ENCODE measurements at places on chromosomes 16 and 17.

- no peak for DNase-seq
Observed at GRCh38 chr16:84611041-84611440, 6.8 kb downstream of the COTL1 start.

DNA sequence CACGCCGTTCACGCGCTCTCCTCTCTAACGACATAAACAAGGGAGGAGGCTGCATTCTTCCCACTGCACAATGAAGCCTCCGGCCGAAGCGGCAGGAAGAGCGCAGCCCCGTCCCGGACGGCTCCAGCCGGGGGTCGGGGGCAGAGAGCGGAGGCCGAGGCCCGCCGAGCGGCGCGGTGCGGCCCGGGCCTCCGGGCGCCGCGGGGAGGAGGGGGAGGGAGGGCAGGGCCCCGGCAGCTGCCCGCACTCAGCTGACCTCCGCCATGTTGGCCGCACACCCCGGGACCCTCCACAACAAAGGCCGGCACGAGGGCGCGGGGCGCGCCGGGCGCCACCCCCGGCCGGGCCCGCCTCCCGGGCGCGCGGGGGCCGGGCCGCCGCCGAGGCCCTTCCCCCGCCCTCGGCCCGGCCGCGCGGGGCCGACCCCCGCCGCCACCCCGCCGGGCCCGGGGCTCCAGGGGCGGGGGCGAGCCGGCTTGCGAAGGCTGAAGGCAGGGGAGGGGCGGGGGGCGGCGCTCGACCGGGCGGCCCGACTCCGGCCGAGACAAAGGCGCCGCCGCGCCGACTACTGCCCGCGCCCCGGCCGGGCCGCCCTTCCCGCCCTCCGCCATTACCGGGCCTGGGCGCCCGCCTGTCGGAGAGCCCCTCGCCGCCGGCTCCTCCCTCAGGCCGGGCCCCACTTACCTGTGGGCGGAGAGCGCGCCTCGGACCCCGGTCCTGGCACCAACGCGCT lies 527 bp downstream of the SIAH1 start:
- peak; percentile 19 for DNase-seq

DNA sequence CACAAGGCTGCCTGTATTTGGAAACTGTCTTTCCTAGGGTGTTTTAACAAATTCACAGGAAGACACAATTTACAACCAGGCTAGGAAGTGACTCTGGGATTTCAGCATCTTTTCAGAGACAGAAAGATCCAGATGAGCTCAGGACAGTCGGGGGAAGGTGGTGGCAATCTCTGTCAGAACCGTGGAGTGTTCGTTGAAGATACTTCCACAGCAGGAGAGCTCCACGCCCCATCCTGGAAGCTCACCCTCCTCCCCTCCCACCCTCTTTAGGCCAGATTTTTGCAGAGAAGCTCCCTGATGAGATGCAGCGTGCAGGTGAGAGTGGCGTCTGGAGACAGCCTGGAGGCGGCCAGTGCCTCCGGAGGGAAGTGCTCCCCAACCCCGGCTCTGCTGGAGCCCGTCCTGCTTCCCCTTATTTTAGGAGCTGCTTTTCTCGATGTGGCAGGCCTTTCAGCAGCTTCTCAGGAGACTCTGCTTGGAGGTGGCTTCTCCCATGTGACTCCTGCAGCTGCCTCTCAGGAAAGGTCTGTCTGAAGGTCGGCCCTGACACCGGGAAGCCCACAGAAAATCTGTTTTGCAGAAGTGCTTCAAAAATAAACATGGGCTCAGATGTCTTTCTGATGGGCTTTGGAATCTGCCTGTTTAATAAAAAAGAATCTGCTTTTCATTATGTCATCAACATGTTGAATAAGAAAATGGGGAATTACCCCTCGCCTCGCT lies 186.4 kb upstream of the CHMP6 start:
- no peak for DNase-seq

DNA sequence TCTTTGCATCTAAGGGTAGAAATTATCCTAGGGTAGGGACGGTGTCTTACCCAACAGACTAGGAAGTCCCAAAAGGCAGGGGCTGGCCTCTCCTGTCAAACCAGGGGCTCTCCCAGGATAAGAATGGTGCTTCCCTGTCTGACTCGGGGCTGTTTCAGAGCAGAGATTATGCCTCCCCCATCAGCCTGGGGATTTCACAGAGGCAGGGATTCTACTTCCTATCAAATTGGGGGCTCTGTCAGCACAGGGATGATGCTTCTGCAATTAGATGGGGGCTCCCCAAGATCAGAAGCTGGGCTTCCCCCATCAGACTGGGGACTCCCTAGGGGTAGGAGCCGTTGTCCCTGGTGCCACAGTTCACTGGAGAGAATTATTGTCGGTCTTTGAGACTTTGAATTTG lies 2.3 kb downstream of the NXPH3 start:
- no peak for DNase-seq

GRCh38 chr16:86398201-86398600 lies 112.1 kb upstream of the FOXF1 start:
- DNase-seq: no peak

Measured in CD4-positive, alpha-beta T cell treated with Interleukin-4 for 4 hours (primary cell).